H1 (cell line): ENCODE measurements at places on chromosomes 1 and 21. TPM values are rescaled to one million over a fixed set of nuclear protein-coding genes. Genes with fewer than 3 reads are reported as not detected.

TMPRSS15 gene
- total RNA-seq: not detected in 2 replicates

OR2W3 gene
- total RNA-seq: 0.82 and 1.1 TPM in 2 replicates

GRCh38 chr1:99965646-99966375 lies 4.0 kb upstream of the SLC35A3 start:
- no peak for DNase-seq
- H3K27me3 ChIP-seq: no peaks in the 10 kb centered on the region
- no peak overlapping the region for H3K4me3 ChIP-seq
- no peaks in the 10 kb centered on the region for H3K36me3 ChIP-seq

DNA sequence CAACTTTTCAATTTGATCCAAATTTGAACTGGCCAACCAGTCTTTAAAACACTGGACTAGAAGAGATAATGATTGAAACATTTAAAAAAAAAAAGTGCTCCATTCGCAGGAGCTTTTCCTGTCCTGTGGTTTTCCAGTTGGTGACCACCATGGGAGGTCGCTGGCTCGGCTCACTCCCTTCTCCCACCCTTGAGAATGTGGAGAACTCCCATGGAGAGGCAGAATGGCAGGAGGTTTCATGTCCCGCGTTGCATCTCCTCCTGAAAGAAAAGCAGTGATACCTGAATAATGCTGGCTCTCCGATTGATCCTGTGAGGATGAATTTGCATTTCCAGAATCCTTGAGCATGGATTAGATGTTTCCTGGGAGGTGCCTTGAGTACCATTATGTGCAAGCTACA lies 16.5 kb upstream of the MPZL1 start:
- H3K4me3 ChIP-seq: no peak overlapping the region
- H3K27me3 ChIP-seq: no peaks in the 10 kb centered on the region
- no peaks in the 10 kb centered on the region for H3K36me3 ChIP-seq
- no peak for DNase-seq
- H3K27ac ChIP-seq: no peak overlapping the region

- H3K27me3 ChIP-seq: peaks cover 7% of the 10 kb centered on the region; the same call in 1 of the 2 replicates
- H3K36me3 ChIP-seq: no peaks in the 10 kb centered on the region
- H3K27ac ChIP-seq: no peak overlapping the region
- no peak overlapping the region for H3K4me3 ChIP-seq
- DNase-seq: no peak
Measured at GRCh38 chr1:159896546-159896930, 3.4 kb downstream of the CFAP45 start.
